ENCODE measurements at places on chromosomes 3 and 15.

- DNase-seq, result no peak
Measured at GRCh38 chr15:51576286-51576850, 46.2 kb downstream of the DMXL2 start.

DNA sequence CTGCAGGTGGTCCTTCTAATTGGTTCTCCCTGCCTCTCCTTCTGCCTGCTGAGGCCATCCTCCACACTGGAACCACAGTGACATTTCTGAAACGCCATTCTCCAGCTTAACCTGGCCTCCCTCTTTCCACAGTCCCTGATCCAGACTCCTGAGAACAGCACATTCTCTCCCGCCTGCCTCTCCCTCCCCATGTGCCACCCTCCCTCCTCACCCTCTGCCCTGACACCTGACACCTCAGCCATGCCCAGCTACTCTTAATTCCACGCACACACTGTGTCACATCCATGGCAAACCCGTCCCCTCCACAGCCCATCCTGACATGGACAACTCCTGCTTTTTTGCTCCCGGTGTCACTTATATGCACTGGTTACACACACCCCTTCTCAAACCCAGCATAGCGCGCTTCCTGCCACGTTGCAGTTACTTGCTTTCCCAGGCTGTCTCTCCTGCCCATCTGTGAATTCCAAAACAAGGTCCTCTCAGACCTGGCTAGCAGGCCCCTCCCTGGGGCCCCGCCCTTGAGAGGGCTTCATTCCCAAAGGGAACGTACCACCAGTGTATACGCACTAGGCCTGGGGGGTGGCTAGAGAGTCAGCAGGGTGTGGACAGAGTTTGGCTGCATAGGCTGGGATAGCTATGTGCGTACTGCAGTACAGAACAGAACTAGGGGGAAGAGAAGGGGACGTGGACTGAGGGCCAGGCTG is 92.7 kb upstream of the BLM start:
- DNase-seq, result no peak

- DNase-seq, result no peak
Measured at GRCh38 chr3:94127115-94127514, 64.3 kb downstream of the NSUN3 start.

GRCh38 chr3:112061152-112061551 is 25.0 kb upstream of the C3orf52 start:
- DNase-seq, result peak; percentile 53

DNA sequence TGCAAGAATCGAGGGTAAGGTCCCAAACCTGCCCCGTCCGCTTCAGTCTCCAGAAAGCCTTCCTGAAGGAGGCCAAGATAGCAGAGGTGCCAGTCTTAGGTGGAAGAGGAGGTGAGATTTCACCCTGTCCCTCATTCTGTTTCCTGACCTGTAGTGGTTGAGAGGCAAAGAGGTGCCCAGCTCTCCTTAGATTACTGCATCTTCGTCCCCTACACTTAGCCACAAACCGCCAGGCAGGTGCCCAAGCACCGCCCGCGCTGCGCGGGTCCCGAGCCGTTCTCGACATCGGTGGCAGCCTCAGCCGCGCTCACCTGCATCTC is 23.8 kb upstream of the POLG start:
- DNase-seq, result no peak

- DNase-seq, result no peak
Measured at GRCh38 chr15:77504306-77504705, 83.6 kb downstream of the HMG20A start.

DNA sequence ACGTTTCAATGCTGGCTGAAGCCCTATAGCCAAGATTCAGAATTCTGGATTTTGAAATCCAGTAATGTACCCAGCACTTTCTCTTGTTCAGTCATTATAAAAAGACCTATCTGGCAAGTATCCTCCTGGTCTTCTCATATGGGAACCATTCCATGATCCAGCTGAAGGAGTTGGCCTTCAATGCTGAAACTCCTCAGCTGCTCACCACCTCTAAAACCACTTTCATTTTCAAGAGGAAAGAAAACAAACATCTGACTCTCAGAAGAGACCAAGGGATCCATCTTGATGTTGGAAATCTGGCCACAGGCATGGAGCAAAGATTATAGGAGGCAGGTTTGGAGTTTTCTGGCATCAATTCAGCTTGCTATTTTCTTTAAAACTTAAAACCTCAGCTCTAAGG is 235.4 kb downstream of the FMN1 start:
- DNase-seq, result peak; percentile 46

DNA sequence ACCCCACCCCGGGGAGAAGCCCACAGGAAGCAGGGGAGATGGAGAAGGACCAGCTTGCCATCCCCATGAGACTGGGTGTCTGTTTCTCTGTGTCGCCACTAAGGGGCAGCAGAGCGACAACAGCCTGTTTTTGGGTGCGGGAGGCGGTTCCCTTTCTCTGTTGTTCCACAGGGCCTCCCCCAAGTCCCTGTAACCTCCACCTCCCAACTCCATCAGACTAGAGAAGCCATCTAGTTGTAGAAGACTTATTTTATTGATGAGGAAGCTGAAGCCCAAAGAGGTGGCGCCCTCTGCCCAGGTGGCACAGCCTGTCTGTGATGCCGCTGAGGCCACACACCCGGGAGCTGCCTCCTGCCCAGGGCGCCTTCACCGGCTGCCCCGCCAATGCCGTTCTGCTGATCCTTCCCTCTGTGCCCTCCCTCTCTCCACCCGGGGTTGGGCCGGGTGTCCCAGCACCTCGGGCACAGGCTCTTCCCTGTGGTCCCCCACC is 3.9 kb upstream of the CCDC9B start:
- DNase-seq, result peak; percentile 76

DNA sequence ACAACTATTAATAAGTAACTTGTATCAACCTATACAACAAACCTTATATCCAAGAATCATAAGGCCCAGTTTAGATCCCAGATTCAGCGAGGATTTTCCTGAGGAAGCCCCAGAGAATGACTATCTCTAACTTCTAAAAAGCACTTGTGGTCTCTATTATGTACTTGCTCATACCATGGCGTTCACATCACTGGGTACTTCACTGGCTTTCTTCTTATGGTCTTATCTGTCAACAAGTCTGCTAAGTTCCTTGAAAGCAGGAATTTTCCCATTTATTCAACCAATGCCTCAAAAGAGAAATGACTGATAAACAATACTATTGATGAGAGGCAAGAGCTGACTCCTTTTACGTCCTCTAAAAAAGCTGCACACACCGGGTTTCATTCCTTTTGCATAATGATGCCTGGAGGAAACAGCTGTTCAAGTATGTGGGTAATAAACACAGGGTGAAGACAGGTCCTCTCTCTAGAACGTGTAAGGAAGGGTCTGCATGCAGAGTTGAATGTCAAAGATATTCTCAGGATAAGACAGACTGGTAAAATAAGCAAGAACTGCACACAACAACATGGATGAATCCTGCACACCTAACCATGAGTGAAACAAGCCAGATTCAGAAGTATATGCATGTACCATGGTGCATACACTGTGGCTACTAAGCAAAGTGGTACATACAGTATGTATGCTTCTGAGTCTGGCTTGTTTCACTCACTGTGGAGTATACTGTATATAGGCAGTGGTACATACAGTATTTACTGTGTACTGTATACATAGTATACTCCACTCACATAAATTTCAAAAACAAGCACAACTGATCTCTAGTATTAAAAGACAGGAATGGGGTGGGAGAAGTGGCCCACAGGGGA is 408.7 kb downstream of the SHQ1 start:
- DNase-seq, result no peak

DNA sequence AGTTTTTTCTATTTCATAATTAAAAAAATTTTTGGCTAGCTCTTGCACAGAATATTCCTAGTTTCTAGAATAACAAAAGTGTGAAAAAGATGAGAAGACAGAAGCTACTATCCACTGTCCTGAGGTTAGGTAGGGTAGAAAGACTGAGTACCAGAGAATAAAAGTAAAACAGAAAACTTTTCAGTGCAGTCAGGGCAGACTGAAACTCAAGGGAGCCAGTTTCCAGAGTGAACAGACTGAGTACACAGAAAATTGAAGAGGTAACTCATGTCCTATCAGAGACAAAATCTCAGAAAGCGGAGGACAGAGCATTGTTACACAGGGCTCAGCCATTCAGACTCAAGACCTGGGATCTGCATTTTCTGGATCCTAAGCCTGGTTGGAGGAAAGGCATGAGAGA is 8.8 kb upstream of the FBXO40 start:
- no peak for DNase-seq

- DNase-seq, result no peak
Measured at GRCh38 chr3:129059311-129059958, 1.1 kb upstream of the GP9 start.

- peak; percentile 82 for DNase-seq
Measured at GRCh38 chr3:107913701-107914100, 177.1 kb downstream of the CD47 start.

- DNase-seq, result no peak
Measured at GRCh38 chr15:70068783-70069565, 28.7 kb downstream of the TLE3 start.
